ENCODE measurements at places on chromosomes 2 and 18.
A peak's percentile ranks its signal among the peaks of the same experiment; 100 is the strongest.

DNA sequence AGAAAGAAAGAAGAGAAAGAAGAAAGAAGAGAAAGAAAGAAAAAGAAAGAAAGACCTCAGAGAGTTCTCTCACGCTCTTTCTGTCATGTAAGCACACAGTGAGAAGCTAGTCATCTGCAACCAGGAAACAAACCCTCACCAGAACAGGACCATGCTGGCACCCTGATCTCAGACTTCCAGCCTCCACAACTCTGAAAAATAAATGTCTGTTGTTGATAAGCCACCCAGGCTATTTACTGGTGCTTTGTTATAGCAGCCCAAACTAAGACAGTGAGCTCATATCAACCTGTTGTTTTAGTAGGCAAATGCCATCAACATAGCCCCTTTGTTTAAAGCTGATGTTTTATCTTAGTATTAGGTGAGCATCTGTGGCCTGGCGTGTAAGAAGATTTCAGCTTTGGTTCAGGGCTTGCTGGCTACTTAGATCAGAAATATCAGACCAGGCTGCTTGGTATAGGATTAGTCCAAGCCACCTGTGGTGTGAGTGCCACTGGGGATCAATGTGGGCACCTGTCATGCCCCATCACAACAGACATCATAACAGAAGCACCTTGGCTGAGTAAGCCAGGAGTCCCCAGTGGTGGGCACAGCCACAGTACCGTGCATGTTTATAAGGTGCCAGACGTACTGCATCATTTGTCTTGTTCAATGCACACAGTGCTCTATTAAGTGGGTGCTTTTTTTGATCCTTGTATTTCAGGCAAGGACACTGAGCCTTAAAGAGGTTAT, 94.4 kb downstream of the LBH start:
- no peak for DNase-seq

DNA sequence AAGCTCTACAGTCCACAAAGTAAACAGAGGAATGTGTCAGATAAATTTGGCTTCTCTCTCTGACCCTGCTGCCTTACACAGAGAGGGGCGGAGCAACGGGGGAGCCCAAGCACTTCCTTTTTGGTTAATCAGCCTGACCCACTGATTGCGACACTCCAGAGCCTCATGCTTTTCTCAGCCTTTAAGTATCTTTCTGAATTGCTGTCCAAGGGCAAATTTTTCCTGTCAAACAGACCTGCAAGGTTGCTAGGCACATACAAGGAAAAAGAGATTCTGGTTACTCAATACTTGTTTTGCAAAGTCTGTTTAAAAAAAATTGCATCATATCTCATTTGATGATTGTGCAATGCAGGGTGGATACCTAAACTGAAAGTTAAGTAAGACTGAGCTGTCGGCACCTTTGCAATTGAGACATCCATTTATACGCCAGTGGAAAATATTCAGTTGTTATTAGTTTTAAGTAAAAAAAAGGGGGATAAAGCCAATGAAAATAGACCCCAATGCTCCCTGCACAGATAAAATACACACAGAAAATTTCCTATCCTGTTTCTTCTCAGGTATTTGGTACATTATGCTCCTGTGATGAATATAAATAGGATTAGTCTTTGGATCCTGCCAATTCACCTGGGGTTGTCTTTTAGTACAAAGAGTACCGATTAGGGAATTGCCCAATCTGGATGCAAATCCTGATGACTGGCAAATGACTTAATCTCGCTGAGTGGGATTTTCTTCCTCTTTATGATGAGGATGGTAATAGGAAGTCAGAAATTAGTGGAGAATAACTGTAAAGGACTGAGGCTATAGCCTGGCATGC, 260.2 kb upstream of the TRIB2 start:
- peak; percentile 36 for DNase-seq

- no peak for DNase-seq
Measured at GRCh38 chr2:191376981-191377629, 131.9 kb downstream of the MYO1B start.

GRCh38 chr2:31192396-31192795, 24.9 kb downstream of the CAPN14 start:
- no peak for DNase-seq

- no peak for DNase-seq
Measured at GRCh38 chr2:8547284-8548064, 134.4 kb upstream of the ID2 start.

DNA sequence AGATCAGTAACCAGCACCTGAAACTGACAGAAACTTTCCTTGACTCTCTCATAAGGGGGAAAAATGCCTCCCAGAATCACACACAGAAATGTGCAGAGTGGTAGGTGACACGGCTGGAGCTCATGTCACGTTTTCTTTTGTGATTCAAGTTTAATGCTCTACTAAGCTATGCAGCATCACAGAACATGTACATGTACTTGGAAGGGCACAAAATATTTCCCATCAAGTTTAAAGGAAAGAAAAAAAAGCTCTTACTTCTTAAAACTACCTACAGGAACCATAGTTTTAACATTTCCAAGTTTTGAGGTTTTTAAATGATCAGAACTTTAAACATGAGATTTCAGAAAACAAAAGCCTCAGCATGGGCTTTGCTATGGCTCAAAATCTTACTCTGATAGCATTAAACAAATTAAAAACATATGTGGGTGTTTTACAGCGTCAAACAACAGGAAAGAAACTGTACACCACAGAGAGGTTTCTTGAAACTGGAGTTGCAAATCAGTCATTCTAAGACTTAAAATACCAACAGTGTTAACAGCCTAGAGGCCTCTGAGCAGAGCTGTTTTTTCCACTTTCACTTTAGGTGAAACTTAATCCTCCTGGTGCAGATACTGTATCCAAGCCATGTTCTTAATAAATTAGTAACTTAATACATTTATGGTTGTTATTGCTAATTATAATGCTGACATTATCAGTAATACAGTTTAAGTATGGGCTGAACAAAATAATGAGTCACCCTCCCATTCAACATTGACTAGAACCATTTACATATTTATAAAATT, 30.1 kb downstream of the MBP start:
- DNase-seq, result peak; percentile 57

- no peak for DNase-seq
Measured at GRCh38 chr2:172484253-172484652, 56.9 kb downstream of the ITGA6 start.

DNA sequence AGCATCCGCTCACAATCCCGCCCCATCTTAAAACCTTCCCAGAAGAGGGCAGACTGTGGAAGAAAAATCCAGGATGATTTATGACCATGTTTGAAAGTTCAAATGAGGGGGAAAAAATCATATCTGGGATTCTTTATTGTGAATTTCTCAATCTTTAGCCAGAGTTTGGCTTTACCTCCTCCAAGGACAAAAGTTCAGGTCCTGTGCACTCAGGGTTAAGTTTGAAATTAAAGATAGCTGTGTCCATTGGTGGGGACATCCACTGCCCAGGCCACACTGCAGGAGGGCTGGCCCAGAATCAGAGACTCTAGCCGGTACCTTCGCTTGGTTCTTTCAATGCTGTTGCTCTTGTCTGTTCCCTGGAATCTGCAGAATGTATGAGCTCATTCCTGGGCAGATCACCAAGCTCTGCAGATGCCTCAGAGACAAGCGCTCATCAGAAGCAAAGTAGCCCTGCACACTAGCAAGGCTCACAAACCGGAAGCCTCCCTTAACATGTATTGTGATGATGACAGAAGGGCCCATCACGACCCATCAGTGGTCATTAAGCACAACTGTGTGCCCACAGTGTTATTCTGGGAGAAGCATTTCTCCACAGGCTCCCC, 375.3 kb upstream of the KLHL29 start:
- DNase-seq, result no peak

DNA sequence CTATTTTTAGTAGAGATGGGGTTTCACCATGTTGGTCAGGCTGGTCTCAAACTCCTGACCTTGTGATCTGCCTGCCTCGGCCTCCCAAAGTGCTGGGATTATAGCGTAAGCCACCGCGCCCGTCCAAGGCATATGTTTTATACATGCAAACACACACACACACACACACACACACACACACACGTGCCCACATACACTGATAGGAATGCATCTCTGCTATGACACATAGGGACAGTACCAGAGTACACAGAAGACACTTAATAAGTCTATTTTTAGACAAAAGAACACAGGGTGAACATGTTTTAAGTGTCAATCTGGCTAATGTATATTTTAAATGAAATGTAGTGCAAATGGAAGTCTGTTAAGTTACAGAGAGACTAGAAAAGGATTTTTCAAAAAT, 10.7 kb upstream of the RNF103 start:
- DNase-seq, result no peak

- DNase-seq, result no peak
Measured at GRCh38 chr2:167869200-167869599, 378.2 kb downstream of the STK39 start.

GRCh38 chr2:122799391-122799790, 1043.9 kb downstream of the TSN start:
- DNase-seq, result no peak

DNA sequence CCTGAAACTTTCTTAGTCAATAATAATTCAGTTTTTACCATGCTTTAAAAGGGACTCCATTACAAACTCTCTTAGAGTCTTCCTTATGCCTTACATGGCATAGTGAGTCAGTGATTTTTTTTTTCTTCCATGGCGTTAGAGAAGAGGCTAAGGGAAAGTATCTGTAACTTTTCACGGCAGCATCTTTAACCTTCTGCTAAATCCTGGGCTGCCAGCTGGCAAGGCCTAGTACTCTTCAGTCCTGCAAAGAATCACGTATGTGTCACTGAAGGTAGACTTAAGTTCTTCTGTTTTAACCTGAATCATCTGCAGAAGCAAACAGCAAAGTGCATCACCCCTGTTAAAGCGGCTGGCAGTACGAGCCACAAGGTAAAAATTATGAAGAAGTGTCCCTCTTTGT, 286.3 kb upstream of the FN1 start:
- DNase-seq, result no peak

GRCh38 chr18:32777049-32777448, 4.2 kb upstream of the KLHL14 start:
- no peak for DNase-seq

All from GM19239 (cell line).